ENCODE measurements at places on chromosomes 5 and 9.

DNA sequence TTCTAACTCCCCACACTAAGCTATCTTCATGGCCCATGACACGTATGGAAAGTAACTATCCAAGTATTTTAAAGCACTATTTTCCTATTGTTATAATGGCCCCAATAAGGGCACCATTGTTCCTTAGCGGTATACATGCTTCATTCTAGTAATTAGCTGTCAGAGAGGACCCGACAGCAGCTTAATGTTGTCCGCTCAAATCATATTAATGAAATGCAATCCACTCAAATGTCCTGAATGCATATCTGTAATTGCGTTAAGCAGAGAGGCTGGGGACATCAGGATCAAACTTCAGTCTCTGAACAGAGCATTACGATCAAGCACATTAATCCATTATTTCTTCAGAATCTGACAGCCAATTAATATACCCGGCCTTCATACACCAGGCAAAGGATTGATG is 139.7 kb downstream of the CRB2 start:
- DNase-seq = no peak

DNA sequence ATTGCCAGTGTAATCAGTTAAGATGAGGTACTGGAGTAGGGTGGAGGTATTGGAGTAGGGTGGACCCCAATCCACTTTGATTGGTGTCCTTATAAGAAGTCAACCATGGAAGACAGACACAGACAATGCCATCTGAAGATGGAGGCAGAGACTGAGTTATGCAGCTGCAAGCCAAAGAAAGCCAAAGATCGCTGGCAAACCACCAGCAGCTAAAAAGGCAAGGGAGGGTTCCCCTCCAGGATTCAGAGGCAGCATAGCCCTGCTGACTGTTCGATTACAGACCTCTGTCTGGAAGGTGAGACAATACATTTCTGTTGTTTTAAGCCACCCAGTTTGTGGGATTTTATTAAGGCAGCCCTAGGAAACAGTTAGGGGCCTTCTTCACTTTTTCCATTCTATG is 30.5 kb upstream of the CKMT2 start:
- no peak for DNase-seq

DNA sequence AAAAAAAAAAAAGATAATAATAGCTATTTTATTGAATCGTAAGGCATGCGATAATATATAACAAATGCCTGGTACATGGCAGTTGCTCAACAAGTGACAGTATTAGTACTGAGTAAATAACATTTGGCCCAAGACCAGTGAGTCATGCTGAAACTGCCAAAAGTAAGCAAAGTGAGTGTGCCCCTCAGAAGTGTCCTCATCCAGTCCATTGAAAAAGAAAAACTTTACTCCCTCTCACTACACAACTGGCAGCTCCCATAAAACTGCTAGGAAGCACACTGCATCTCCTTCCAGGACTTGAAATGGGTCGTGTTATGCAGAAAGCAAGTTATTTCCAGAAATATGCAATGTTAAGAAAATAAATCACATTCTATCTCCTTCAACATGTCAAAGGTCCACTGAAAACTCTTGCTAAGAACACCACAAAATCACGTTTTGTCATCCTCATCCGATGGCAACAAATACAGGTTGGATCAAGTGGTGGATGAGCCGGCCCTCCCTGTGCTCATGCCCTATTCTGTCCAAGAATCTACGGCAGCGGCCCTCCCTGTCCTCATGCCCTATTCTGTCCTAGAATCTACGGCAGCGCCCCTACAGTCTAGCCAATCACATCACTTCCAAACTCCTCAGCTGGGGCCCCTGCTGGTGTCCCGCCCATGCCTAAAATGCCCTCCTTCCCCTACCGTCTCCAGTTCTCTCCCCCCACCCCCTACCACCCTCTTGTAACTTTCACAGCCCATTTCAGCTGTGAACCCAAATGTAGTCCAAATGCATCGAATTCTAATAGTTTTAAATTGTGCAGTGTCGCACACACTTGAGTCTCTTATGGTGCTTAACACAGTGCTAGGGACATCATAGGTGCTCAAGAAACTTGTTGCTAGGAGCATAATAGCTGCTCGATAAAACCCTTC is 12.5 kb downstream of the PTCH1 start:
- DNase-seq = no peak

- DNase-seq = no peak
Measured at GRCh38 chr9:21265421-21266189, 25.8 kb upstream of the IFNA14 start.

- no peak for DNase-seq
Measured at GRCh38 chr9:68980341-68980914, 33.5 kb downstream of the PRKACG start.

- no peak for DNase-seq
Measured at GRCh38 chr9:73683862-73684591, 532.4 kb downstream of the ANXA1 start.

GRCh38 chr5:27171761-27172261 is 133.4 kb upstream of the CDH9 start:
- no peak for DNase-seq

DNA sequence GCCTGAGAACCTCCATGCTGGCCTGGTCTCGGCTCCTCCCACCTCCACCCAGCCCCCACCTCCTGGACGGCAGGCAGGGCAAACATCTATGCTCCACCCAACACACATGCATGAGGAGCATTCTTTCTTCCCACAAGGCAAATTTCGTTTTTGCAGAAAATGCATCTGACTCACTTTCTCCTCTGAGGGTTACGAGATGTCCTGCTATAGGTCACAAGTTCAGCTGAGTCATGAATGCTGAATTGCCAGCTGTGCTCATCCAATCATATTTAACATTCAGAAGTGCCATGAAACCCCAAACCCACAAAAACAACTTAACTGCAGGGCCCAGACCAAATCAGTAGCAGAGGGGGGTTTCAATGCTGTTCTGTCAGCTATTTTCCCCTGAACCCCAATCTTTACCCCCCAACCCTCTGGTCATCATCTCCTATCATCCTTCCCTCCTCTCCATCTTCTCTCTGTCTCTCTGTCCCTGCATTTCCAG is 39.0 kb upstream of the OSMR start:
- DNase-seq = no peak

DNA sequence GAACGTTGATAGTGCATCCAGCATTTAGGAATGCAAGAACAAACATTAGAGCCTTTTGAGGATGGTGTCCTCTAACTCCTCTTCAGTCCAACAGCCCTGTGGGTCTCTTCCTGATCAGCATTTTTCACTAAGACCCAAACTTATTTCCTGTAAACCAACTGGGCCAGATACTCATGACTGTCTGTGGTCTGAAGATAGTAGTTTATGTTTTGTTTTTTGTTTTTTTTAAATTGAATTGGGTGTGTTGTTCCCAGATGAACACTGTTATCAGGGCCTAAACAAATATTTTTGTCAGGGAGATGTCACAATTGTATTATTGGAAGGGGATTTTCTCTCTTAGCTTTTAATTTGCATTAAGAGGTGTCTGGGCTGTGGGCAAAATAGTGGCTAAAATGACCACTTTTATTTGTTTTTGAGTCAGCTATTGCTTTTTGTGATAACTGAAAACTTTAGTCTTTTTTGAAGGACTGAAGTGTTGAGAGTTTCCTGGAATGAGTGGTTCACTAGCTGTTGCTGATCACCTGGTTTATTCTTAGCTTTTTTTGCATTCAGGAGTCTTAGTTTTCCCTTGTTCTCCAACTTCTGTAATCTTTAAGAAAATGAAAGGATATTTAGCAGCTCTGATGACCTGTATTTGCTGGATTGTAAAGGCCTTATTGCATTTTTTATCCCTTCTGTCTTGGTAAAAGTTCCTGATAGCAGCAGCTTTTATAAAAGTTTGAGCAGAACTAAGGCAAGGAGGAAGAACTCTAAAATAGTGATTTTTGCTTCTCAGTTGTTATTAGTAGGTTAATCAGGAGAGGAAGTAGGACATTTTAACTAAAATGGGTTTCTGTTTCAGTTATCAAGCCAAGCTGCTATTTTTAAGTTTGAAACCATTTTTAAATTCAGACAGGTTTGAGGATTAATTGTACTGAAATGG is 5.5 kb downstream of the MAN2A1 start:
- DNase-seq = no peak

- DNase-seq = no peak
Measured at GRCh38 chr5:60036192-60036938, 142.8 kb upstream of the PDE4D start.

DNA sequence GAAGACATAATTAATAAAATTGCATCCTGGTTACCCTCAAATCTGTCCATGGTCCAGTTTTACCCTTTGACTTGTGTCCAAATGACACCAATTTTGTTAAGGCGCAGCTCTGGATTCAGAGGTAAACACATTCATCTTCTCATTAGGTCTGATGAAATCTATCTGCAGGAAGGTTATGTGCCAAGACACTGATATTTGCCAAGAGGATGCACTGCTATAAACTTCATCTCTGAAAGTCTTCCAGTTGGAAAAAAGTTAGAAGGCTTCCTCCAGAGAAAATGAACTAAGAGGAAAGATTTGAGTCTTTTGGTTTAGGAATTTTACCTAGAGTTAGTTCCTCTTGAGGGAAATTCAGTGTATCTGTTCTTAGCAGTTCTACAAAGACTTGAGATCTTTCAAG is 717.8 kb downstream of the DTWD2 start:
- DNase-seq = no peak

- DNase-seq = no peak
Measured at GRCh38 chr9:105114964-105115728, 129.3 kb upstream of the SLC44A1 start.

DNA sequence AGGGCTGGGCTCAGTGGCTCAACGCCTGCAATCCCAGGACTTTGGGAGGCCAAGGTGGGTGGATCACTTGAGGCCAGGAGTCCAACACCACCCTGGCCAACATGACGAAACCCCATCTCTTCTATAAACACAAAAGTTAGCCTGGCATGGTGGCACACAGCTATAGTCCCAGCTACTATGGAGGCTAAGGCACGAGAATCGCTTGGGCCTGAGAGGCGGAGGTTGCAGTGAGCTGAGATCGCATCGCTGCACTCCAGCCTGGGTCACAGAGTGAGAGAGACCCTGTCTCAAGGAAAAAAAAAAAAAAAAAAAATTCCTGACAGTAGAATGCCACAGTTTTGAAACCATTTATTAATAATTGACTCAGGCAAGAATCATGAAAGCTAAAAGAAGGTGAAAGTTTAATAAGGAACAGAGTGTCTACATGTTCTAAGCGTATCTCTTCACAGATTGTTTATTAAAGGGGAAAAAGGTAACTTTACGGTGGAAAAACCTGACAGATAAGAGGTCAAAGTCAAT is 5.7 kb upstream of the PTGR1 start:
- DNase-seq = no peak

- no peak for DNase-seq
Measured at GRCh38 chr9:126515001-126515872, 98.5 kb upstream of the LMX1B start.

- DNase-seq = no peak
Measured at GRCh38 chr9:131517761-131518190, 13.3 kb downstream of the UCK1 start.

- DNase-seq = no peak
Measured at GRCh38 chr9:25117791-25118190, 560.5 kb downstream of the TUSC1 start.

- DNase-seq = no peak
Measured at GRCh38 chr5:44318883-44319282, 70.3 kb downstream of the FGF10 start.

GRCh38 chr5:64149268-64149667 is 16.4 kb upstream of the RNF180 start:
- no peak for DNase-seq

GRCh38 chr5:149379177-149379761 is at the start of gene IL17B:
Gene IL17B (minus strand): TSS chr5:149379292. CDS start chr5:149379225, 67 bp downstream.
- no peak for DNase-seq

DNA sequence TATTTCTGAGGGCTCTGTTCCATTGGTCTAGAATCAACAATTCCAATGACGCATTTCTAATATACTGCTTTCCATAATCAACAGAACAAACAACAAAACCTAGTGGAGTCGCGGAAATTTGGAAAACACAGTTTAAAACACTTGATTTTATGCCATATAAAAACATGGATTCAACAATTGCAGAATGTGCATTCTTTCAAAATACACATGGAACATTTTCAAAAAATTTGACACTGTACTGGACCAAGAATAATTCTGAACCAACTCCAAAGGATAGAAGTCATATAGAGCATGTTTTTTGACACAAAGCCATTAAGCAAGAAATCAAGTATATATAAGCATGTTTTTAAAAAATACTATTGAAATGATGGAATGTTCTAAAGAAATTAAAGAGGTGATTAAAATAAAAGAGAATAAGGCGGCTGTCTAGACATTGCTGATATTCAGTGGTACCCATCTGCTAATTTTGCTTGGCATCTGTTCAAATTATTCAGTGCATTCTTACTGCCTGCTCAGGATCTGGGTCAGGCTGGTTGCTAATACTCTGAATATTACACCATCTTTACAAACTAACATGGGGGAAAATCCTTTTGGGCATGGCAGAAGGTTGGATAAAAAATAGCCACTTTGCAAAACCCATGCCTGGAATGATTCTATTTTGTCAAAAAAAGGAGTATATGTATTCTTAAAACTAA is 221.3 kb downstream of the NPR3 start:
- no peak for DNase-seq

- DNase-seq = no peak
Measured at GRCh38 chr9:137213160-137214060, 7.9 kb downstream of the NDOR1 start.

- DNase-seq = no peak
Measured at GRCh38 chr9:16825971-16826625, 44.4 kb downstream of the BNC2 start.

GRCh38 chr5:131264451-131265099 is 722 bp downstream of the CDC42SE2 start:
- DNase-seq = peak; percentile 47

GRCh38 chr5:103294906-103295305 is 36.3 kb downstream of the MACIR start:
- no peak for DNase-seq

DNA sequence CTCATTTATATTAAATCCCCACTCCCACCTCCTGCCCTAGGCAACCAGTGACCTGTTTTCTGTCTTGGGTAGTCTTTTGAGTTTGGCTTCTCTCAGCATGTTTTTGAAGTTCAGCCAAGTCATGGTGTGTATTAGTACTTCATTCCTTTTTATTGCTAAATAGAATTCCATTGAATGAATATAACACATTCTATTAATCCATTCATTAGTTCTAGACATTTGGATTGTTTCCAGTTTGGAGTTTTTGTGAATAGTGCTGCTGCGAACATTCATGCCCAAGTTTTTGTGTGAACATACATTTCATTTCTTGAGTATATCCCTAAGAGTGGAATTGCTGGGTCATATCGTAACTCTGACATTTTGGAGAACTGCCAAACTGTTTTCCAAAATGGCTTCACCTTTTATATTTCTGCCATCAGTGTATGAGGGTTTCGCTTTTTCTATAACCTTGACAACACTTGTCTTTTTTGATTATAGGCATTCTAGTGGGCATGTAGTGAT is 2.7 kb downstream of the ZNF346 start:
- DNase-seq = no peak

GRCh38 chr5:1744393-1745122 is 55.1 kb downstream of the MRPL36 start:
- DNase-seq = no peak

- no peak for DNase-seq
Measured at GRCh38 chr9:130043654-130044623, 950 bp upstream of the FNBP1 start.
